ENCODE measurements at places on chromosomes 1 and 21.

DNA sequence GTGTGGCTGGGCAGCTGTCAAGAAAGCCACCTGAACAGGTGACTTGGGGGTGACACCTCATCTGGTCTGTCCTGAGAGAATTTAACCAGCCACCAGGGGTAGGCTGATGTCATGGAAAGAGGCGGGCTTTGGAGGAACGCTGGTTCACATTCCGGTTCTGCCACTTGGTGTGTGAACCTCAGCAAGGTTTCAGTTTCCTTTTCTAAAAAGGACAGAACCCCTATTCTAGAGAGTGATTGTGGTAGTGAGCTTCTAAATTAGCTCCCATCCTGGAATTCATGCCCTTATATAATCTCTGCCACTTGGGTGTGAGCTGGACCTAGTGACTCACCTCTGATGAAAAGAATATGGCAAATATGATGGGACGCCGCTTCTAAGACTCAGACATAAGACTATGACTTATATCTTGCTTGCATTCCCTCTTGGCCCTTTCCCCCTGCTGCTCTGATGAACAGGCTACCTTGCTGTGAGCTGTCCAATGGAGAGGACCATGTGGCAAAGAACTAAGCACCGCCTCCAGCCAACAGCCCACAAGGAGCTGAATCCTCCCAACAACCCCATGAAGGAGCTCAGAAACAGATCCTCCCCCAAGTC lies 332.1 kb downstream of the RRAGC start:
- DNase-seq, result no peak

DNA sequence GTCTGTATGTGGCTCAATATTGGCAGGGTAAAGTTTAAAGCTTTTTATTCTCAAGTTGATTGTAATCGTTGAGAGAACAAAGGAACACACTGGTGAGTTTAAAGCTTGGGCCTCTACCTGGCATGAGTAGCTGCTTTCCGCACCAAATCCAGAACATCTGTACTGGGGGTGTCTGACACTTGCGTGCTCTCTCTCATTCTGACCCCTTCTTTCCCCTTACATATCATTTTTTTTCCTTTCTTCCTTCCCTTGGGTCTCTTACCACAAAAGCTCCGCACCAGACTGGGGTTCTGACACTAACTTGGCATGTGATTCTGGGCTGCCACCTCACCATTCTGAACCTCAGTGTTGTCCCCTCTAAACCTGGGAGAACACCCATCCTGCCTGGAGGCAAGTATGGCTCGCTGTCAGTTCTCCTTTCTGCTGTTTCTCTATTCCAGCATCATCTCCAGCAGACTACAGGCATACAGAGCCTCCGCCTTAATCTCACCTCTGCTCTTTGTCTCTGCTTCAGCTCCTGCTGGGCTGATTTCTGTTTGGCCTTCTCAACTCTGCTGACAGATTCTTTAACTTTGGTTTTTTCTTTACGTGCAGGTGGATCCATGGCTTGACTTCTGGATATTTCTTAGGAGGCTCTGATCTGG lies 859 bp upstream of the ERMAP start:
- no peak for DNase-seq

DNA sequence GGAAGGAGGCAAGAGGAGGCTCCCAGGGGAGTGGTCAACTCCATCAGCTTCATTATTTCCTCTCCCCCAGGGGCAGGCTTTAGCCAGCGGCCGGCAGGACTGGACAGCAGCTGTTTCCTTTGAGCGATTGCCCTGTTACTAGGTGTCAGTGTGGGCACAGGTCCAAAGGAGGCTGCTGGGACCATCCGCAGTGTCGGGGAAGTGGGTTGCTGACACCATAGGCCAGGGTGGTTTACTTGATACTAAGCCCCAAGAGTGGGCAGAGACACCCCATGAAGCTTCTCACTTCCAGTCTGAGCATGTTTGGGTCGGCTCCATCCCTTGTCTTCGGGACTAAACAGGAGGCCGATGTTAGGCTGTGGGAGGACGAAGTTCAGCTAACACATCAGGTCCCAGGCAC lies 63.6 kb downstream of the KAZN start:
- no peak for DNase-seq

DNA sequence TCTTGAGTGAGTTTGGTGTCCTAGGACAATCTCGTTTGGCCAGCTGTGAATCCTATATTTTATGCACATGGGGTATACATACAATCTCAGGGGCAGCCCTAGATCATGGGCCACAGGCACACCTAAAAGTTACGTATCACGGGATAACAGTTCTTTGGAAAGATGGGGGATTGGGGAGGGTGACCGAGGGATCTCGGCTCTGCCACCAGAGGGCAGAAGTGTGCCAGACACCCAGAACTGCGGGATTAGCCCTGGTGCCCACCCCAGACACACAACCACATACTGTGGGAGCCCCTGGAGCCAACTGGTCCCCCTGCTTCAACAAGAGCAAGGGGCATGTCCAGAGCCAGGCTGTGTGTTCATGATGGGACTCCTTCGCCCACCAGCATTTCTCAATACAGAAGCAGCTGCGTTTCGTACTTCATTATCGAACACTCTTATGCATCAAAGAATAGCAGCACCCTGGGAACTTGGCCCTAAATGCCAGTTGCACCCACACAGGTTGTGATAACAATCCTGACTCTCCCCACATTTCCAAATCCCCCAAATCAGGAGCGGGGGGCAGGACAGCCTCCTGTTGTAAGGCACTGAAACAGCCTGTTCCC lies 37.4 kb downstream of the TMCO4 start:
- DNase-seq, result peak; percentile 29

- no peak for DNase-seq
Observed at GRCh38 chr1:97780884-97781283, 139.9 kb downstream of the DPYD start.

DNA sequence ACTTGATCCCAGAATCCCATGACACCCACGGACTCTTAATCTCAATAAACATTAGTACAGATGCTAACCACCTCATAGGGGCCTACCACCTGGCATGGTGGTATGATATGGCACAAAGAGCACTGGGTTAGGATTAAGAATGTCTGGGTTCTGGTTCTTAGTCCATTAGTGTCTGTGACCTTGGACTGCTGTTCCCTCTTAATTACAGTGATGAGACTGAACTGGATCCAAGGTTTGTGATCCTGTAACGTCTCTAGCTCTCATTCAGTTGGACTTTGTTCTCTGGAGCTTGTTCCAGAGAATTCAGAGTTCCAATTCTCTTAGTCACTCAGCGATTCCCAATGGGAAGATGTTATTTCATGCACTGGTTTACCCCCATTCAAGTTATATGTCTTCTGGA lies 23.6 kb upstream of the PIGC start:
- no peak for DNase-seq

- no peak for DNase-seq
Observed at GRCh38 chr1:9559673-9560072, 20.4 kb downstream of the SLC25A33 start.

GRCh38 chr1:248686815-248687214 lies 15.8 kb downstream of the OR14I1 start:
- DNase-seq, result no peak

DNA sequence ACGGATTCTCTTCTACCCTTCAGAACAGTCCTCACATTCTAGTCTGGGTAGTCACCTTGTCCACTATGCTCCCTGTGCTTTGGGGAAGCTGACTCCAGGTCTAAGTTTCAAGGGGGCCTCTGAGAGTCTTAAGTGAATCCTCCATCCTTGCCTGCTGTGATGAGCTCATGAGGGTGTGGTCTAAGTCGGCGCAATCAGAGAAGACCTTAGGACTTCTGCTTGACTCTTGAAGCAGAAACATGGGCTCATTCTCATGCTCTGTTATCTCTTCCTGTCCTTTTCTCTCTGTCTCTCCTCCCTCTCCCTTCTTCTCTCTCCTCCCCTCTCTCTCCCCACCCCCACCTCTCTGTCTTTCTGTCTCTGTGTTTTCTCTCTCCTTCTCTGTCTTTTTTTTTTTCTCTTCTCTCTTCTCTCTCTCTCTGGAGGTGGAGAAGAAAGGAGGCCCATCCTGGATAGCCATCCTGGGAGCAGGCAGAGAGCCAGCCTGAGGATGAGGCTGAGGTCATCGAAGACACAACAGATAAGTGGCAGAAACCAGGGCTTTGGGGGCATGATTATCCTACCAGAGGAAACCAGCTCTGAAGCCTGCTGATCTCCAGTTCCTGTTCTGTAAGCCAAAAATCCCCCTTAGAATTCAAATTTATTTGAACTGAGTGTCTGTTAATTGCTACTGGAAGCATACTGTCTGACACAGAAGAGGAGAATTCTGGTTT lies 245.6 kb downstream of the SIPA1L2 start:
- DNase-seq, result no peak

DNA sequence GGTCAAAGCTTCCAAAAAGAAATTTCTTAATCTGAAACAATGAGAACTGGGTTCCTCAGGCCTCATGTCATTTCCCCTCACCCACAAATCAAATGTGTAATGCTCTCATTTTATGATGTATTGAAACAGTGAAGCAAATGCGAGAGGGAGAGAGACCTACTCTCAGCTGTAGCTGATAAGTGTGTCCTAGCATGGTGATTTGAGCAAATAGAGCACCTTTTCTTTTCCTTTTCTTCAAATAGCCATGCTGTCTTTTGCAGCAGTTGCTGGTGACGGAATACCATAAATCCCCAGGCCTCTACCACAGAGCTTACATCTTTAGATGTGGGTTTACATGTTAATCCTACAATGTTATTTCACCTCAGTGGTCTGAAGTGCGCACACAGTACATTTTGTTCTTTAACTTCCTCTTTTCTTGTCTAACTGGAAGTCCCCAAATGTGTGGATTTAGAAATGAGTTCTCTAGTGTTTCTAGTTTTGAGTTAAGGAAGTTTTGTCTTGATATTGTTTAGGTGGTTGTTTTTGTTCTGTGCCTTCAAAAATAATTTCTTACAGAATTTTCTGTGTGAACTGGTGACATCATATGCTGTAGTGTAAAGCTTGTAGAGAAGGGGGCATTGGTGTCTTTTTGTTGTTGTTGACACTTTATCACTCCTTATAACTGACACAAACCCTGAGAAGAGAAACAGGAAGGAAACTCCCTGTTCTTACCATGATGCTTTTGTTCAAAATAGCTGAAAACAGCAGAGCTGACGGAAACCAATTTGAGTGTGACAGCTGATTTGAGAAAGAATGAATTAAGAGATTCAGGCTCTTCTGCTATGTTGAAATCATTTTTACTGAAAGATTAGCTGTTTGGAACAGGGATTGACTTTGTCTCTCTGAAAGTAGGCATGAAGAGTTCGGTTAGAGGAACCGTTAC lies 12.2 kb downstream of the SMAP2 start:
- no peak for DNase-seq

- peak; percentile 44 for DNase-seq
Observed at GRCh38 chr1:100188617-100189016, 10.6 kb upstream of the LRRC39 start.

GRCh38 chr1:208291923-208292711 lies 47.9 kb upstream of the PLXNA2 start:
- DNase-seq, result no peak

GRCh38 chr21:36089946-36090345 lies 20.1 kb downstream of the CBR1 start:
- DNase-seq, result no peak

DNA sequence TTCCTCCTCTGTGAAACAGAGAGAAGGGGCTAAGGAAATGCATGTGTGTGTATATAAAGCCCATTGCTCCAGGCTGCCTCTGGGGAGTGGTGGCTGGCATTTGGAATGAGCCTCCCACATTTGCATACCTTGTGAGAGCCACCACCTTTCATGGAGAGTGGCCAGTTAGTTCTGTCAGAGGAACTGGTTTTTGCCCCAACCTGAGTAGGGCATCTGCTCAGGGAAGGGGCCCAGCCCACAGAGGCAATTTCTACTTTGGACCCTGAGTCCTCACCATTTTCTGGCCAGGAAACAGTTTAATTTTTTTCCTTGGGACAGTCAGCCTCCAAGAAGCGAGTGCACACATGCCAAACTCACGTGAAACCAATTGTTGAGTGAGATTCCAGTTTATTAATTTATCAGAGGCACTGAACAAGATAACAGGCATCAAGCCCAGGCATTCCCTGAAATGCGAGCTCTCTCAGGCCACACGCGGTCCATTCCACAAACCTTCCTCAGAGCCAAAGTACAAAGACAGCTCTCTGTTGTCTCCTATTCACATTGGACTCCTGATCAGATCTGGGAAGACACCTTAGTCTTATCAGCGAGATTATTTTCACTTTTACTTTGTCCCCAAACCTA lies 1.0 kb upstream of the SLC6A9 start:
- no peak for DNase-seq

- no peak for DNase-seq
Observed at GRCh38 chr1:18411820-18412641, 68.7 kb upstream of the KLHDC7A start.

DNA sequence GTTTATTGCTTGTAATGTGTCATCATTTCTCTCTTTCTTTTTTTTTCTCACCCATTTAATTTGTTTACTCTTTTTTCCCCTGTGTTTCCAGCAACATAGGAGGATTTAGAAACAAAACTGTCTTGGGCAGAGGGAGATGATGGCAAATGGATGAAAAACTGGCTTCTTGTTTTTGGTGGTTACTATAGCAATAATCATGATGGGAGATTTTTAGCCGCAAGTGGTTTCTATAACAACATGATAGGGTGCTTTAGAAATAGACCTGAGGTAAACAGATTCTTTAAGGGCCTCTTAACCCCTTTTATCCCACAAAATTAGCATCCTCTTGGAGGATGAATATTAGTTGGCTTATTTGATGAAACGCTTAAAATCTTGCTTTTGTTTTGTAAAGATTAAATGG lies 51.6 kb downstream of the CRB1 start:
- DNase-seq, result no peak

DNA sequence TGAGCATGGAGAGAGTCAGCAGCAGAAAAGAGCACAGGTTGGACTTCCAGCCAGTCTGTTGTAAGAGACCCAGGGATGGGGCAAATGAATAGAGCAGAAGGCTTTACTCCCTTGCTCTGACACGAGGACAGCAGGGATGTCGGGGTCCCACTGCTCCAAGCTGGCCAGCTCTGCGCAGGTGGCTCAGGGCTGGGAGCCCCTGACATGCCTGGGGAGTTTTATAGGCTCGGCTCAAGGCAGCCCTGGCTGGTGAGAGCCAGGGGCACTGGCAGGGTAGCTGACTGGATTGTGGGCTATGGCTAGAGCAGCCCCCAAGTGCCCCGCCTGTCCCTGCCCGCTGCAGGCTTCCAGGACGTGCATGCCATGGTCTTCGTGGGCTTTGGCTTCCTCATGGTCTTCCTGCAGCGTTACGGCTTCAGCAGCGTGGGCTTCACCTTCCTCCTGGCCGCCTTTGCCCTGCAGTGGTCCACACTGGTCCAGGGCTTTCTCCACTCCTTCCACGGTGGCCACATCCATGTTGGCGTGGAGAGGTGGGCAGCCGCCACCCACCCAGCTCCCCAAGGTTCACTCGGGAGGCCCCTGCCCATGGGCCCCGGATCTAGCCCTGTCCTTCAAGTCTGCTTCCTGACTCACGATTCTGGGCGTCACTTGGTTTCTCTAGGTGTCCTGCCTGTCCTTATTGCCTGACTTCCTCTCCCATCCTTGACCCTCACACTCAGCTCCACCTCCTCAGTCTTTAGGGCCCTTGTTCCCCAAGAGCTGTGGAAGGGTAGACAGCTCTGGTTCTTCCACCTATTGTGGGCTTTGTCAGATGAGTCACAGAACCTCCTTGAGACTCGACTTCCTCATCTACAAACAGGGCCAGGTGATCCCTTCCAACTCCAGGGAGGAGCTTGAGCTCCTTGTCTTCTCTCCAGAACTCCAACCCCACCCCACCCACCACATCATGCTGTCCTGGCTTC lies 8.2 kb downstream of the RHBG start:
- DNase-seq, result no peak

Measured in fibroblast of skin of scalp (primary cell).